ENCODE measurements at places on chromosomes 11 and 22. TPM values are rescaled to one million over a fixed set of nuclear protein-coding genes. Genes with fewer than 3 reads are reported as not detected.

Gene KCTD14
- 7.6 TPM for total RNA-seq

Gene SEC14L6
- total RNA-seq = 0.57 TPM

Gene GRIA4
- not detected for total RNA-seq

Gene MRGPRX4
- total RNA-seq = not detected

- DNase-seq = no peak
Observed at GRCh38 chr11:65915101-65915820, 3.6 kb downstream of the C11orf68 start.

GRCh38 chr11:288478-289397 lies at the start of gene PGGHG:
Gene PGGHG (plus strand): TSS chr11:289126. CDS start chr11:289817, 691 bp downstream.
- DNase-seq = peak; percentile 75

Data from ureter (tissue), 1 donor.